ENCODE measurements at places on chromosomes 2 and 18.

DNA sequence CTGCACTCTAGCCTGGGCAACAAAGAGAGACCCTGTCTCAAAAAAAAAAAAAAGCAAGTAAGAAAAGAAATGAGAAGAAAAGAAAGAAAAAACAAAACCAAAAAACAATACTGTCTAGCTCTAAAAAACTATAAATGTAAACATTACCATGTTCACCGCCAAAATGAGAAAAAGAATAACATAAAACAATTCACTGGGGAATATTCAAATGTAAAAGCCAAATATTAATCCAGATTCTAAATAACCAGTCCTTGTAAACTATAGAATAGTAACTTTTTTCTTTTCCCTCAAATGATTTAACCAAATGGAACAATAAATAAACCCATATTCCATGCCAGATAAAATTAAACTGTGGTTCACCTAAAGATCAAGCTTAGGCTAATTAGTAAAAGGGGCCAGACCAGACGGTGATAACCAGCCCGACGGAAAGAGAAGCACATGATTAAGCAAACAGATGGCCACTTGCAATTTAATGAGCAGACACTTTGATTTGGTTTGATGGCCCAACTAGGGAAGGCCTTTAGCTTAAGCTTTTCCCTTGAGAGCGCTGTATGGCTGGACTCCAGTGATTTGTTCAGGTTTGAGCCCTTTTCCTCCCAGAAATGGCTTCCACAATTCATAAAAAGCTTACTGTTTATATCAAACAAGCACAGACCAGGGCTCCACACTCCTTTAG, 39.4 kb upstream of the ZNF397 start:
- no peak for DNase-seq

GRCh38 chr2:42324244-42324643, 36.8 kb downstream of the COX7A2L start:
- DNase-seq, result no peak

DNA sequence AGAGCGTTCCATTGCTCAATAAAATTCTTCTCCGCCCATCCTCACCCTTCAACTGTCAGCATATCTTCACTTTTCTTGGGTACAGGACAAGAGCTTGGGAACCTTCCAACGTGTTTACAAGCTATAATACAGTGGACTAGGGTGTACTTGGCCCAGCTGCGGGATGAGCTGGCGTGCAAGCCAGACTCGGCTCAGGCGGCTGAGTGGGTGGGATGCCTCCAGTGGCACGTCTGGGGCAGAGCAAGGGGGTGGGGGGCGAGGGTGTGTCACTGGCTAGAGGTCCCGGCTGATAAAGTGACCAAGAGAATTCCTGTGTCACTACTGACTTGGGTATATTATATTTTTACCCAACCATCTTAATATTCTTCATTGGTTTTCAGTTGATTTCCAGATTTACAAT, 179.7 kb downstream of the EVA1A start:
- no peak for DNase-seq

DNA sequence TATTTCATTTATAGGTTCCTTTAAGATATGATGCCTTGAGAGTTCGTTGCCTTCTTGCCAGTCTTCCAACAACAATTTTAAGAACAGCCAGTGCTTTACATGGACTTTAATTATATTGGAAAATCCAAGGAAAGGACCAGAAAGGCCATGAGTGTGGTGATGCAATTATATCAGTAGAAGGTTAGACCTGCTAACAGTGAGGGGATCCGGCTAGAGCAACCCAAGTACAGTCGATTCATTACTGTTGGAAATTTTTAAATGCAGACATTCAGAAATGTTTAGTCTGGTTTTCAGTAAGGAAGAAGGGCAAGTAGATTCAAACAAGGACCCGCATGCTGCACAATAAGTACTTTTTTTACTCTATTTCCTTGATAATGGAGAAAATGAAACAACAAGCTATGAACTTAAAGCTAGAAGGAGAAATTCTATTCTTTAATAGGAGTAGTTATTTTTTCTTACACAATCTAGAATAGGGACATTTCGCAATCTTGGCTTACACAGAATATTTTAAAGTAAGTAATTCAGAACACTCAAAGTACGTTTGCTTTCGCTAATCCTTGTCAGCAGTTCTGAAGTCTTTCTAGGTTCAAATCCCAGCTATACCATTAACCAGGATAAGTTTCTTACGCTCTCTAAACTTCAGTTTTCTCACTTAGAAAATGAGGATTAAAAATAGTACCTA, 405.5 kb downstream of the MEIS1 start:
- peak; percentile 72 for DNase-seq

DNA sequence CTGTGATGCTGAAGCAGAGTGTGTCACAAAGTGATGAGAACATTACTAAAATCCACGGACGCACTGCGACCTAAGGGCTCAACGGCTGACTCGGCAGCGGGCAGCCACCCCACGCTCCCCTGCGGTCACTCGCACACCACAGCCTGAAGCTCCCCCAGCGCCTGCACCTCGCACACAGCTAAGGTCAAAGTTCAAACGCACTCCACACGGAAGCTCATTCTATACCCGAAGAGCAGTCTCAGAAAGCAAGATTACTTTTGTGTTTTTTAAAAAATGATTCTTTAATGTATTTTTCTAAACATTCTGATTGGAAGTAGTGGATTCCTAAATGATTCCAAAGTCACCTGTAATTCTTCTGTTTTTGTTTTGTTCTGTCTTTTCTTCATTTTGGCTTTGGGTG, 21.7 kb downstream of the ASPRV1 start:
- no peak for DNase-seq

- DNase-seq, result no peak
These were observed 128.4 kb downstream of the PIEZO2 start for GRCh38 chr18:11020877-11021414.

DNA sequence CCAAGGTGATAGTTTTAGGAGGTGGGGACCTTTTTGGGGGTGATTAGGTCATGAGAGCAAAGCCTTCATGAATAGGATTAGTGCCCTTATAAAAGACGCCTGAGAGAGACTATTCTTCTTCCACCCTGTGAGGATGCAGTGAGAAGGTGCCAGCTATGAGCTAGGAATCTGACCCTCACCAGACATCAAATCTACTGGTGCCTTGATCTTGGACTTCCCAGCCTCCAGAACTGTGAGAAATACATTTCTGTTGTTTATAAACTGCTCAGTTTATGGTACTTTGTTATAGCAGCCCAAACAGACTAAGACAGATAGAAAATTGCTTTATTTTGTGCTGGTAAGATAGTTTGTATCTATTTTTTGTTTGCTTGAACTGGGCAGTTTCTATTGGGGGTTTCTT, 40.1 kb downstream of the PHLPP1 start:
- no peak for DNase-seq

GRCh38 chr2:136208682-136209420, 90.9 kb upstream of the CXCR4 start:
- DNase-seq, result no peak

DNA sequence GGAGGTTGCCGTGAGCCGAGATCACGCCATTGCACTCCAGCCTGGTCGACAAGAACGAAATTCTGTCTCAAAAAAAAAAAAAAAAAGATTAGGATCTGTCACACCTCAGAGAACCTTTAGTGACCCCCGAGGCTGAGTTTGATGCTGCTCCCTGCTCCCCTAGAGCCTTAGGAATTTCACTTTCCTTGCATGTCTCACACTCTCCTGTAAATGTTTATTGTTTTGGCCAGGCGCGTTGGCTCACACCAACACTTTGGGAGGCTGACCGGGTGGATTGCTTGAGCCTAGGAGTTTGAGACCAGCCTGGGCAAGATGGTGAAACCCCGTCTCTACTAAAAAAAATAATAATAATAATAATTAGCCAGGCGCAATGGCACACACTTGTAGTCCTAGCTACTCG, 31.5 kb downstream of the SRSF7 start:
- DNase-seq, result no peak

- DNase-seq, result no peak
These were observed 78.8 kb downstream of the BCL2 start for GRCh38 chr18:63240531-63241316.

GRCh38 chr2:85936421-85937068, 47.8 kb upstream of the ST3GAL5 start:
- no peak for DNase-seq
